NCI-H1048 (cell line): ENCODE measurements at places on chromosomes 16 and 17.

GRCh38 chr17:40319651-40320540 is 10.9 kb downstream of the RARA start:
- no peak for DNase-seq

- DNase-seq = no peak
Measured at GRCh38 chr16:48978501-48978900, 303.1 kb downstream of the CBLN1 start.

DNA sequence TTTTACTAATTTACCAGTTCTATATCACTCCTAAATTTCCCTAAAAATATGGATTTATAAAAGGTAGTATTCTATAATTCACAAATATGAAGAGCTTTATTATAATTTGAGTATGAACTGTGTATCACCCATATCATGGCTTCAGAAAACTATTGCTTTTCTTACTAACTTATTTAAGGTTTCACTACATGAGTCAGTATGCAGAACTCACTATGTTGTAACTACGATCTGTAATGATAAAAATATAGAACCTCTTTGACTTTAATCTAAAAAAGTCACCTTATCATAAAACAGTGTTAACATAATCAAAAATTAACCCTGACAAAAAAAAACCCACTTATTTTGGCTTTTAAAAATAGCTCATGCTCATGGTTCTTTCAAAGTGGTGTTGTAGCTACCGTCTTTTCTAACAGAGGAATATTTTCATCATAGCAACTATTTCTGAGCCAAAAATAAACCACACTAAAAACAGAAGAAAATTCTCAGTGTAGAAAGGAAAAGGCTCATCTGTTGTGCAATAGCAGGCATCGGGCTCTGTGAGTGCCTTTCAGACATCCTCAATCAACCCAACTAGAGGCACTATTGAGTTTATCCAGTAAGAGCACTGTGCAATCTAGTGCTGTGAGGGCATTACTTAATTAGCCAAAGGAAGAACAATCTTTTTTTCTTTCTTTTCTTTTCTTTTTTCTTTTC is 42.1 kb downstream of the ITGAM start:
- DNase-seq = no peak

GRCh38 chr17:67015001-67015400 is 29.4 kb upstream of the CACNG1 start:
- no peak for DNase-seq

GRCh38 chr17:48441231-48441711 is 11.3 kb upstream of the SKAP1 start:
- no peak for DNase-seq

DNA sequence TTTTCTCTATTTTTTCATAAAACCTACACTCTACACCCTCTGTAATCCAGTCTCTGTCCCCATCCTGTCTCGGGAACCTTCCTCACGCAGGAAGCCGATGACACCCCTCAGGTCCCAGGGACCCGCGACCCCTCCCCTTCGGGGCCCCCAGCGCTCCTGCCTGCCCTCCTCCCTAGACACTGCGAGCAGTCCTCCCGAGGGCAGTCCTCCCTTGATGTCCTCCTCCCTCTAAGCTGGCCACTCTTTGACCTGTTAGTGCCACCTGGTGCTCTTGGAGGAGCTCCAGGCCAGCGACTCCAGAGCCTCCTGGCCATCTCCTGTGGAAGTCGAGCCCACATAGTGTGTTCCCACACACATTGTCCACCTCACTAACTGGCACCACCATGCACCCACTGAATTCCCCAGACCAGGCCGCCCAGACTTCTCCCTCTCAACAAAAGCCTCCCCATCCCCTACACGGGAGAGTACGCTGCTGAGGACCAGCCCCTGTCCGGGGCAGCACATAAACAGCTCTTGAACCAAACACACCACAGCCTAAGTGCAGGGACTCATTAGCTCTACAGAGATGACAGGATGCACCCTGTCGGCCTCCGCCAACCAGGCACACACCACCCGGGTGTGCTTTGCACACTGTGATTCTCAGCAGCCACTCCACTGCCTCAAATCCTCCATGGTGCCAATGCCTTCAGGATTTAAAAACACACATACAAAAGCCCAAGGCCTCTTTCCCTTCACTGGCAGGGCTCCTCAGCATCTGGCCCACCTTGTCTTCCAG is 9.3 kb downstream of the OSBPL7 start:
- no peak for DNase-seq

DNA sequence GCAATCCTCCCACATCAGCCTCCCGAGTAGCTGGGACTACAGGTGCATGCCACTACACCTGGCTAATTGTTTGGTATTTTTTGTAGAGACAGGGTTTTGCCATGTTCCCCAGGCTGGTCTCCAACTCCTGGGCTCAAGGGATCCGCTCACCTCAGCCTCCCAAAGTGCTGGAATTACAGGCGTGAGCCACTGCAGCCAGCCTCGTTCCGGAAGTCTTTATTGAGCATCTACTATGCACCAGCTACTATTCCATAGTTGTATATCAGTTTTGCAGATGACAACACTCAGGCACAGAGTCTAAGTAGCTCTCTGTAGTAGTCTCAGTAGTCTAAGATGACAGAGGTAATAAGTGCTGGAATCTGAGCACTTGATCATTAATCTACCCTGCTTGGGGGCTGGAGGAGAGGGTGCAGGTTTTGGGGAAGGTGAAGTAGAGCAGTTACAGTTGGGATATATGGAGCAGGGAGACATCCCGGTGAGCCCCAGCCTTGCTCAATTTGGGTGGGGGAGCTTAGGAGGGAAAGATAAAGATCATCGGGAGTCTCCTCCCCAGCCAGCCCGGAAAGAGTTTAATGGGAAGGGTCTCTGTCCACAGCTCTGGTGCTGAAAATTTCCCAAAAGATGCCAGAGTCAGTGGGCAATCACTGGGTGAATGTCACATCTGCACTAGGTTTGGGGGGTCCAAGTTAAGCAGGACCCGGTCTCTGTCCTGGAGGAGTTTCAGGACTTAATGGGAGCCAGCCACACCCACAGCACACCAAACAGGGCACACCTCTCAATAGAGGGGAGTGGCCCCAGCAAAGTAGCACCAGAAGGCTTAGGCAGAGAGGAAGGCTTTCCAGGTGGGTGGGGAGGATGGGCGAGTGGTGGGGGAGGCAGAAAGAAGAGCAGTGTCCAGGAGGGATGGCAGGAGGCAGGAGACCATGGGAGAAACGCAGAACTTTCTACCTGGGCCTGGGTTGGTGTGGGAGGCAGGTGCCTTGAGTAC is 1.7 kb downstream of the OTOP3 start:
- no peak for DNase-seq

DNA sequence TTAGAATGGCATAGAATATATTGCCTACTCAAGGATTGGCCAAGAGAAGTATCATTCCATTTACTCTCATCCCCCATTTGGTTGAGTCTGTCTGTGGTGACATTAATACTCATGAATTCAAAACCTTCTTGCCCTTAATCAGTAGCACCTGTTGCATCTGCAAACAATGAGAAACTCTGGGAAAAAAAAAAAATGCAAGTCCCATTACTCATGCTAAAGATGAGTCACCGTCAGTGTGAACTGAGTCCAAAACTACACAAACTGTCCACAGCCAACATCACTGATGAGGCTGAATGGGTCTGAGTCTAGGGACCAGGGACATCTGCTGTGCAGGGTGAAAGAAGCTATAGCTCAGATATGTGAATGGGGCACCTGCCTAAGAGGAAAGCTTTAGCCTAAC is 96.9 kb upstream of the ADAMTS18 start:
- DNase-seq = no peak

- no peak for DNase-seq
Measured at GRCh38 chr17:63786971-63787711, 13.2 kb downstream of the DDX42 start.
